NCI-H446 treated with DMSO at 0.1 percent for 48 hours (cell line): ENCODE measurements at places on chromosomes 2 and 18.

- no peak for DNase-seq
These were observed 9.2 kb upstream of the DNPEP start for GRCh38 chr2:219396863-219397457.

DNA sequence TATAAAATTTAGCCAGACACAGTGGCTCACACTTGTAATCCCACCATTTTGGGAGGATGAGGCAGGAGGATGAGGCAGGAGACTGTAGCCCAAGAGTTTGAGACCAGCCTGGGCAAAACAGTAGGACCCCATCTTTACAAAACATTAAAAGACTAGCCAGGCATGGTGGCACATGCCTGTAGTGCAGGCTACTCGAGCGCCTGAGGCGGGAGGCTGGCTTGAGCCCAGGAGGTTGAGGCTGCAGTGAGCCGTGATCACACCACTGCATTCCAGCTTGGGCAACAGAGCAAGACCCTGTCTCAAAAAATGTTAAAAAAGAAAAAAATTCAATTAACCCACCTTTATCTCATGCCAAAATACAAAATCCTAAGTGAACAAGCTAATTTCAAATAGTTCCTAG, 4.0 kb downstream of the REV1 start:
- DNase-seq, result no peak

DNA sequence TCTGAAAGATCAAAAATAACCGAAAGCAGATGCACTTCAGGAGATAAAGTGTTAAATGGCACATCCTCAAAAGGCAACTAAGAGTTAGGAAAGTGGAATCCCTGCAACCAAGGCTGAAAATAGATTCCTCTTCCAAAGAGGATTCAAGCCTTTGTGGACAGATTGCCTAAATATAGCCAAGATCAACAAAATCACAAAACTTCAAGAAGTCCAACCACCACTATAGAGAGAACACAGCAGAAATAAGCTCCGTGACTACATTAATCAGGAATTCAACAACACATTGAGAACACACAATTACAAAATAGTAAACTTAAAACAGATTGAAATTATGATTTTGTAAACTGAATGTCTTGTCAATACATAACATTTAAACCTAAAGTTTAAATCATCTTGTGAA, 165.7 kb downstream of the LNPK start:
- no peak for DNase-seq

- no peak for DNase-seq
These were observed 109.3 kb downstream of the MBP start for GRCh38 chr18:77023102-77023782.

- no peak for DNase-seq
These were observed 82.5 kb downstream of the TMEM247 start for GRCh38 chr2:46561731-46562450.

- no peak for DNase-seq
These were observed 69.9 kb downstream of the PMS1 start for GRCh38 chr2:189854187-189854586.

DNA sequence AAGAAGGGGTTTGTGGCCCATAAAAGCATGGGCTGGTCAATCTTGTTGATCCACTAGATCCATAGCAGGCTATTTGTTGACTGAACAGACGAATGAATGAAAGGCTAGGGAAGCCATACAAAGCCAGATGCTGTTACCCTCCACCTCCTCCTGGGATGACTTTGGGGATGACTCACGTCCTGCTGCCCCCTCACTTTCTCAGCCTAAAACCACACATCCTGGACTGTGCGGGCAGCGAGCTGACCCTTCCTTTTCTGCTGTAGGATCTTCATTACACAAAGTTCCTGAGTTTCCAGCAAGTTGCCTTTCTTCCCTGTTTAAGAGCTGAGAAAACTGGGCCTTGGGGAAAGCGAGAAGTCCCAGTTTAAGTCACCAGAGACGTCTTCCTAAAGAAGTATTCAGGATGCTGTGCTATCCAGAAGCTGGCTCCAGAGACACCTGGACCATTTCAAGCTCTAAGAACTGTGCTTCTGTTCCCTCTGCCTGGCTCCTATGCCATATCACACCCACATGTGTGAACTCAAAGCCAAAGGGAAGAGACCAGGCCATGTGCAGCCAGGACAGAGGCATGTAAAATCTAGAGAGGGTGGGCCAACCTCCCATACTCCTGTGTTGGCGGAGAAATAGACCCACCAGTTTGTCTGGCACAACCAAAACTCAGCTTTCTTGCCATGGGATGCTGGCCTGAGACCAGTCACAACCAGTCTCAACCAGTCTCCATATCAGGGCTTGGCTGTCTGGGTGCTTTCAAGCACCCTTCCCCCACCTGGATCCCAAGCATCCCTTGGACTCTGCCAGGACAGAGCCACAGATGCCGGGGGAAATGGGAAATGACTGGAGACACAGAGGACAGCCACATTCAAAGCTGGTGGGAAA, 4.7 kb upstream of the SLC20A1 start:
- no peak for DNase-seq

GRCh38 chr2:191746346-191747169, 68.6 kb downstream of the NABP1 start:
- no peak for DNase-seq
